ENCODE measurements at places on chromosomes 3 and 15.

GRCh38 chr15:91890614-91891013, 37.1 kb downstream of the SLCO3A1 start:
- no peak for DNase-seq

GRCh38 chr3:54582424-54582823, 345.4 kb downstream of the LRTM1 start:
- DNase-seq, result no peak

DNA sequence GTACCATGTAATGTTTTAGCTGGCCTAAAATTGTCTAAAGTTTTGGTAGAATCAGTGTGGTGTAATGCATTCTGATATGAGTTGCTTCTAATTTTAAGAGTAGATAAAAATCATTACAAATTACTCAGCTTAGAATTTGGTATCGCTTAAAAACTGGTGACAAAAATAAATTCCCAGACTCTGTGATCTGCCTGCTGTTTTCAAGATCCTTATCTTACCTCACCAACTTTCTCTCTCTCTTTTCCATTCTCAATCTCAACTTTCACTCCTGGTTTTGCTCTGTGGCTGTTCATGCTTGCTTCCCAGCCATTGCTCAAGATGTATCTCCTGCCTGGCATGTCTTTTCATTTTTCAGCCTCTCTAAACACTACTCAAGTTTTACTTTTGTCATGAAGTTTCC, 45.7 kb downstream of the TCF12 start:
- no peak for DNase-seq

- DNase-seq, result no peak
These were observed 2.2 kb downstream of the C15orf62 start for GRCh38 chr15:40772014-40772413.

DNA sequence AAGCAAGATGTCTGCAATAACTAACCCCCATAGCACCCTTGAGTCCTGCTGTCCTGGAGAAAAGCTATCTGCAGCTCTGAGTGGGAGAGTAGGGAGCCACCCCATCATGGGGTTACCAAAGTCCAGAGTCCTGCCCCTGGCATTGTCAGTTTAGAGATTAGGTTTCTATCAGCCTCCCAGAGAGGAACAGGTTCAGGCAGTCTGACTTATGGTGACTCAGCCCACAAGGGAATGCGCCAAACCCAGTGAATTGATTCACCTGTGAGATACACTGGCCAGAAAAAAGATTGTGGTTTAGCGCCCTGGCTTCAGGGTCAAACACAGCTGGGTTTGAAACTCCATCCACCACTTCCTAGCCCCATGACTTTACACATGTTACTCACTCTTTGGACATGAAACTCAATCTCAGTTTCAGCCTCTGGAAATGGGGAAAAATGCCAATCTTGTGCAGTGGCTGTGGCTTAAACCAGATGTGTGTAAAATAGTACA, 263.6 kb upstream of the HES1 start:
- DNase-seq, result peak; percentile 85

DNA sequence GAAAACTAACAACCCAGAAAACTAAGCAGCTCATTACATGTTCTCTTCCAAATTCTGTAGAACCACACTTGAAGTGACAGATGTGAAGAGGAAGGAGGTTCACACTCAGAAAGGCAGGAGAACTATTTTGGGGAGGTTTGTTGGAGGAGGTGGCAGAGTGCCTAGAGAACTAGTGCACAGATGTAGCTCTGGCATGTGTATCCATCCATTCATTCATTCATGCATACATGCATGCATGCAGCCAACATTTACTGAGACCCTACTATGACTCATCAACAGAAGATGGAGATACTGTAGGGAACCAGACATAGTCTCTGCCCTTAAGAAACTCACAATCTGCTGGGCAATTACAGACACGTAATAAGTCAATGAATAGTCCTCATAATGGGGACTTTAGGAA, 116.7 kb downstream of the ERC2 start:
- DNase-seq, result no peak

- no peak for DNase-seq
These were observed 51.4 kb downstream of the FLNB start for GRCh38 chr3:58059349-58060321.

DNA sequence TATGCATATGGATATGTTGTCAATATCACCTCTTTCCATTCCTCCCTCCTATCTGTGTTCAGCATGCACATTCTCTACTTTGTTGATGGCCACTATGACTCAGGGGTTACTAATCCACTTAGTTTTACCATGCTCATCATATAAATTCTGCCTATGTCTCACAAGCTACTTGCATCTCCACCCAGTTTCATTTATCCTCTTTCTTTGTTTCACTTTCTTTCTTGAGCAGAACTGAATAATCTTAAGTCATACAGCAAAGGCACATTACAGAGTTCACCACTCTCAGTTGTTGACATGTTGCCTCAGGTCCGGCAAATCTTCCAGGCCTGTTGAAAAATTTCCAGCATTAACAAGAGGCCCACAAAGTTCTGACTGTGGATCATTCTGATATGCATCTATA, 71.5 kb downstream of the SSR3 start:
- peak; percentile 60 for DNase-seq

- DNase-seq, result no peak
These were observed 88.9 kb downstream of the ITPR1 start for GRCh38 chr3:4581920-4582611.

- peak; percentile 56 for DNase-seq
These were observed 512.3 kb upstream of the MDFIC2 start for GRCh38 chr3:70824773-70825172.

- no peak for DNase-seq
These were observed 31.1 kb upstream of the ANXA2 start for GRCh38 chr15:60428935-60429334.

DNA sequence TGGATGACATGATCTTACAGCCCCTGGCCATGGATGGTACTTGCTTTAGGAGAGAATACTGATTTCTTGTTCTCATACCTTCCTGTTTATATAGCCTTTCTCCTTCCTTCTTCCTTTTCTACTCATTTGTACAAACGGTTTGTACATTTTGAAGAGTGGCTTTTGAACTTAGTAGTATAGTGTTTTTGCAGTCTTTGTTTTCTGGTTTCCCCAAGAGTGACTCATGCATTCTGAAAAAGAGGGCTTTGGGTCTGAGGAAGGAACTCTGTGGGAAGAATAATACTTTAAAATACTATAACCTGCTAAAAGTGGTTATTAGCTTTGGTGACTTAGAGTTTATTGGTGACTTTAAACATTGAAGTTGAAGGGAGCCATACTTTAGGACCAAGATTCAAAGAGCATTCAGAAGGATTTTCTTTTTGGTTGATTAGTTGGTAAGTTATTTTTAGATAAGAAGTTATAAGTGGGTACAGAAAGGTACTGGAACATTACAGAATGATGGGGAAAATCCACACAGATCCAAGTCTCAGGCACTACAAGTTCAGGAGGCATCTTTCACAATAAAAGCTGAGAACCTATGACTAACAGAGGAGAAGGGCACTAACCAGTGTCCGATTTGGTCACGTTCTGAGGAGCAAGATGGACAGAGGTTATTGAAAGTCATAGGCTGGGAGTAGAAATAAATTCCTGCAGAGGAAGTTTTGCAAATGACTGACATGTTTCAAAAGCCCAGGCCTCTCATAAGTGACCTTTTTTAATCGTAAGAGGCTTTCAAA, 369.6 kb upstream of the AZI2 start:
- no peak for DNase-seq

DNA sequence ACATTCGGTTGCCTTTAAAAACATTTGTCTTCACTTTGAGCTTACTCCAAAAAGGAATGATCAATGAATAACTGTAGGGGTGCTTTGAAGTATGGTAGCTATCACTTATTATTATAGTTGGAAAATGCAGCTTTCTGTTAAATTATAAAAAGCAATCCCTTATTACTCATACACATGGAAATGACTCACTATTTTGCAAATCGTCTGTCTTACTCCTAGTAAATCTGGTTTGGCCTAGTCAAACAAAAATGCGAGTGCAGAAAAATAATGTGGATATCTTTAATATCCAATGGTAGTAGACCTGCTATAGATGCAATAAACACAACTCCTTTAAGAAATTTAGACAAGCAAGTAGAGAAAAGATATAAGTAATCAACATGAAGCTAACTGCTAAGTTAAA, 112.5 kb downstream of the ZIC1 start:
- DNase-seq, result peak; percentile 3

DNA sequence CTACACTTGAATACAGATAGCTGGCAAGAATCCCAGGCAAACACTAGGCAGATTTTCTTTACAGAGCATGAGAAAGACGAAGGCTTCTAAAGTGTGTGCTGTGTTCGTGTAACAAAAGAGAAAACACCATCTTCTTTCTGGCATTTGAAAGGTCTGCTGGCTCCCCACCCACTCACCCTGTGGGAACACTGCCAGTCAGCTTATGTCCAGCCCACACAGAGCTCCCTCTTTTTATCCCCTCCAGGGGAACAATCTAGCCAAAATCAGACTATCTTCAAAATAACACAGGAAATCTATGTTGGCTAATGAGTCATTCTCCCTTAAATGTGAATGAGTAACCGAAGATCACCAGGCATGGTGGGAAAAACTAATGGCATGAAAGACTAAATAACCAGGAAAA, 45.6 kb upstream of the PAQR5 start:
- DNase-seq, result peak; percentile 41

- no peak for DNase-seq
These were observed 36.4 kb downstream of the LINS1 start for GRCh38 chr15:100565591-100565990.

DNA sequence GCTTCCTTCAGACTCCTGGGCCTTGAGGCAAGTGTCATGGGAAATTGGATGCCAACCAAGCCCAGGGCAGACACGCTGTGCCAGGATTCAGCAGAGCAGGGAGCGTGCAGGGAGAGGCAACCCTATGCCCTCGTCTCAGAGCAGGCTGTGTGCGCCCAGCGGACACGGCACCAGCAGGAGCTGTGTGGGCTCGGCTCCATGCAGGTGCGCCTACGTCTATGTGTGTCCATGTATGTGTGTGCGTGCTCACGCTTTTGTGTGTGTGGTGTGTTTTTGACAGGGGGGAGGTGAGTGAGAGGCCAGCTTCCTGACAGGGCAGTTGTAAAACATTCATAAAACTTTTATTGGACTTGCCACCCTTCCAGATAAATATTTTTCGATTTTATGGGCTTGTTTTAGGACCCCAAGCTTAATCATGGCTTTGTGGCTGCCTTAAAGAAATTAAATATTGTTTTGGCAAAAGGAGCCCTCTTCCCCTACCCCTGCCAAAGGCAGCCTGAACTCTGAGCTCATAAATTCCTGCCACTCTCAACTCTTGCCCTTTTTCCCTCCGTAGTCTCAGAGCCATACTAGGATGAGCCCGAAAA, 84.4 kb downstream of the DNAJB8 start:
- no peak for DNase-seq

DNA sequence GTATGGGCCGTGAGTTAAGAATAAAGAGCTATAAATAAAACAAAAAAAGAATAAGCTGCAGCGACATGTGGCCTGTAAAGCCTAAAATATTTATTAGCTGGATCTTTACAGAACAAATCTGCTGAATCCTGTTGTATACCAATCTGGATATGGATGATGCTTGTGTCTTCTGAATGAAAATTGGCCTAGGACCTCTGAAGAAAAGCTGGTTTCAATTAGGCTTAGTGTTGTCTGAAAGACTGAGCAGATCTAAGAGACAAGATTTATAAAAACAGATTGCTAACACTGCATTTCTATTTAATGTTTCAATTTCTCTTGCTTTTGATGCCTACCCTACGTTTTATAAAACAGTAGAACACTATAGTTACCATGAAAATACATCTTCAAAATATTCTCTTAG, 57.9 kb downstream of the ST3GAL6 start:
- DNase-seq, result no peak

DNA sequence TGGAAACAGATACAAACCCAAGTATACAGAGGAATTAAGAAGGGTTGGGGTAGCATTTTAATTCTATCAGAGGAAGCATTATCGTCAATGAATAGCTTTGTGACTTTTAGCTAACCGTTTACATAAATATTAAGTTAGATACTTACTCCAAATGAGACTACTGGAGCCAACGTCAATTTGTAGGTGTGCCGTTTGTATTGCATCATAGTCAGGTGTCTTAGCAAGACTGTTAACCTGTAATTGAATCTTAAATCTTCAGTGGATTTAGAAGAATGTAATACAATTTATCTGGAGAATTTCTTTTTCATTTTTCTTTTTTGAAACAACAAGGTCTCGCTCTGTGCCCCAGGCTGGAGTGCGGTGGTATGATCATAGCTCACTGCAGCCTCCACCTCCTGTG, 55.1 kb downstream of the CRTC3 start:
- DNase-seq, result no peak

- peak; percentile 26 for DNase-seq
These were observed 14.5 kb upstream of the HYKK start for GRCh38 chr15:78492872-78493271.

DNA sequence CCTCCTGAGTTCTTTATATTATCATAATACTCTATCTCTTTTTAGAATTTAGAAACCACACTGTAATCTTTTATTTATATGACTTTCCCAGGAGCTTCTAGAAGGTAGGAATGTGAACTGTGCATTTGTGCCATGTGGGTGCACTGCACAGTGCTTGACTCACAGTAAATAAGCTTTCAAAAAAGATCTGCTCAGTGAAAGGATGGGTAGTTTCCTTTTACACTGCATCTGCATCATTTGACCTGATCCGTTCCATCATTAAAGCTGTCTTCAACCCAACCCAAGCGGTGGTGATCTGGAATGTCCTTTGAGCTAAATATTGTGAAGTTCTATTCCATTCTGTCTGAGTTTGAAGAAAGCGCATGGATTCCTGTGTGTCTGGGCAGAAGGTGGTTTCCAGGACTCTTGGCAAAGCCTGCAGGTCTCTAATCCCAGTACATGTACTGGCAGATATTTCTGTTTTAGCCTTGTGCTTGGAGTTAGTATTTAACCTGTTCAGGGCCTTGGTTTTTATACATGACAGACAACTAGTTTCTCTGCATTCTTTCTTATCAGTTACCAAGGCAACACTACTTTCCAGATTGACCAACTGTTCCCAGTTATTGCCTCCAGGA, 96.7 kb downstream of the DHX30 start:
- no peak for DNase-seq

DNA sequence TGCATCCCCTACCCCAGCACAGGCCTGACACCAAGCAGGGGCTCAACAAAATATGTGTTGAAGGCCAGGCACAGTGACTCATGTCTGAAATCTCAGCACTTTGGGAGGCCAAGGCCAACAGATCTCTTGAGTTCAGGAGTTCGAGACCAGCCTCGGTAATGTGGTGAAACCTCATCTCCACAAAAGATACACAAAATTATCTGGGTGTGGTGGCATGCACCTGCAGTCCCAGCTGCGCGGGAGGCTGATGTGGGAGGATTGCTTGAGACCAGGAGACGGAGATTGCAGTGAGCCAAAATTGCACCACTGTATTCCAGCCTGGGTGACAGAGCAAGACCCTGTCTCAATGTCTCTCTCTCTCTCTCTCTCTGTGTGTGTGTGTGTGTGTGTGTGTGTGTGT, 30.7 kb upstream of the CYP11A1 start:
- DNase-seq, result no peak

DNA sequence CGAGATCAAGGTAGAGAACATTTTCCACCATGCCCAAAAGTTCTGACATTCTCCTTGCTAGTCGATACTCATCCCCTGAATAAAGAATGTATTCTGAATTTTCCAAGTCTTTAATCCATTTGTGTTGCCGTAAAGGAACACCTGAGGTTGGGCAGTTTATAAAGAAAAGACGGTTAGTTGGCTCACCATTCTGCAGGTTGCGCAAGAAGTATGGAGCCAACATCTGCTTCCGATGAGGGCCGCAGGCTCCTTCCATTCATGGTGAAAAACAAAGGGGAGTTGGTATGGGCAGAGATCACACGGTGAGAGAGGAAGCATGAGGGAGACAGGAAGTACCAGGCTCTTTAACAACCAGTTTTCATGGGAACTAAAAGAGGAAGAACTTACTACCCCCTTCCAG, 121.2 kb downstream of the DCLK3 start:
- DNase-seq, result no peak

Measured in fibroblast of the conjunctiva (primary cell).